CD4-positive, alpha-beta T cell treated with Interleukin-15 for 1 hour (primary cell): ENCODE measurements at places on chromosomes 11 and 22.

DNA sequence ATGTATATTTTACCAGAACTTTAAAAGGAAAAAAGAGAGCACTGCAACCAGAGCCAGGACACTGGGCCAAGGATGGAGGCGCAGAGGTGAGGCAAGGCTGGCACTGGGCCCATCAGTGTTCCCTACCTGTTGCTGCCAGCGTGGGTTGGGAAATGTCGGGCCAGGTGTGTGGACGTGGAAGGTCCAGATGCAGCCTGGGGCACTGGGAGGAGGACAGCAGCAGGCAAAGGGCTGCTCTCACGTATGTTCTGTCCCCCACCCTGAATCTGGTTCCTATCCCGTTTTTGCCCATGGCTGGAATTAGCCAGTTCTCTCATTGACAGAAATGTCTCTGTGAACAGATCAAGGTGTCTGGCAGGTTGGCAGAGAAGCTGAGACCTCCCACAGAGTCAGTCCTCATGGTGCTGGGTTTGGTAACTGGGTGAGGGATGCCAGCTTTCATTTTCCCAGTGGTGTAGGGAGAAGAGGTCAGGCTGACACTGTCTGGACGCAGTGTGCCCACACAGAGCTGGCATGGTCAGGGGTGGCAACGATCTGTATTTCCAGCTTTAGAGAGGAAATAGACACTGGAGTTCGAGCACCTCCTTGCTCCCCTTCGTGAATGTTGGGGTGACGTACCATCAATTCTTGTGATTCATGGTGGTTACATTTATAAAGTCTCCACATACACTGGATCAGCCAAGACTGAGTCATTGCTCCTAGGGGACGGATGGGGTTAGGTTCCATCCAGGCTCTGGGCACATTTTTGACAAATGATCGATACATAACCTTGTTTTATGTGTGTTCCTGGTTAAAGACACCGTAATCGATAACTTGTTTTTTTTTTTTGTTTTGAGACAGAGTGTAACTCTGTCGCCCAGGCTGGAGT lies 4.3 kb upstream of the PNPLA3 start:
- no peak for DNase-seq

- DNase-seq = no peak
Observed at GRCh38 chr11:65851811-65852507, 6.0 kb downstream of the CFL1 start.

- no peak for DNase-seq
Observed at GRCh38 chr11:2133241-2134021, 5.8 kb downstream of the IGF2 start.

GRCh38 chr11:112178936-112179335 lies 3.6 kb downstream of the BCO2 start:
- DNase-seq = no peak

DNA sequence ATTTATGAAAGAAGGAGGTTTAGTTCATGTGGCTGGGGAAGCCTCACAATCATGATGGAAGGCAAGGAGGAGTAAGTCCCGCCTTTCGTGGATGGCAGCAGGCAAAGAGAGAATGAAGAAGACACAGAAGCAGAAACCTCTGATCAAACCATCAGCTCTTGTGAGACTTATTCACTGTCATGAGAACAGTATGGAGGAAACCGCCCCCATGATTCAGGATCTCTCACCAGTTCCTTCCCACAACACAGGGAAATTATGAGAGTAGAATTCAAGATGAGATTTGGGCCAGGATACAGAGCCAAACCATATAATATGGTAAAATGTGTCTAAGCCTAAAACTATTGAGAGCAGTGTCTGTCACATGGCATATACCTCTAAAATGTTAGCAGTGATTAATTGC lies 503.8 kb upstream of the CCDC179 start:
- DNase-seq = no peak

DNA sequence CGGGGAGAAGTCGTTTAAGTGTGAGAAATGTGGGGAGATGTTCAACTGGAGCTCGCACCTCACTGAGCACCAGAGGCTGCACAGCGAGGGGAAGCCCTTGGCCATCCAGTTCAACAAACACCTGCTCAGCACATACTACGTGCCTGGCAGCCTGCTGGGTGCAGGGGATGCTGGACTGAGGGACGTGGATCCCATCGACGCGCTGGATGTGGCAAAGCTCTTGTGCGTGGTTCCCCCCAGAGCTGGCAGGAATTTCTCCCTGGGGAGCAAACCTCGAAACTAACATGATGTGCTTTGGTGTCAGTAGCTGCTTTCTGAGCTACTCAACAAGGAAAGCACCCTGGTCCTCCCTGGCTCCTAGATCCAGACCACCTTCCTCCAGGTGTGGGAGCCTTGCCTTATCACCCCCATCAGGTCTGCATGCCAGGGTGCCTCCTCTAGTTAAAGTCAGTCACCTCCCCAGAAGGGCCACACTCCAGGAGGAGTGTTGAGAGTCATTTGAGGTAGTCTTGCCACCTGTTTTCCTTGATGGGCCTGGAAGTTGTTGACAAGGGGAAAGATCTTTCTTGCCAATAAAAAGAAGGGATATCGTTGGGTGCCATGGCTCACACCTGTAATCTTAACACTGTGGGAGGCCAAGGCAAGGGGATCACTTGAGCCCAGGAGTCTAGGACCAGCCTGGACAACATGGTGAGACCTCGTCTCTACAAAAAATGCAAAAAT lies 12.9 kb downstream of the ZNF74 start:
- no peak for DNase-seq

GRCh38 chr11:2667940-2668339 lies 31.9 kb downstream of the KCNQ1OT1 start:
- no peak for DNase-seq

DNA sequence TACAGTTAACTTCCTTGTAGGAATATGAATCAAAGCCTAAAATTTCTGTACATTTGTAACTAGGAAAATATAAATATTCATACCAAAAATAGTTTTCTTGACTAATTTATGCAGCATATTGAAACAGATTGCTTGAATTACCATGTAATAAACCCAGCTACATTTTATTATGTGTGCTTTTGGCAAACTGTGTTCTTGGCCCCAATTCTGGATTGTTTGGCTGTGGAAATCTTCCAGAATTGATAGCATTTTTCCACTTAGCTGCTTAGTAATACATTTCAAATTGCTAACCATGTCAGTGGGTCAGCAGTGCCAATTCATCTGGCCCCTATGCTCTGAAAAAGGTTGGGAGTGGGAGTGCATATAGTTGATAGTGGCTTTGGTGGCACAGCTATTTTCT lies 32.3 kb downstream of the PDHX start:
- DNase-seq = no peak

- no peak for DNase-seq
Observed at GRCh38 chr11:47184711-47185304, 1.4 kb downstream of the PACSIN3 start.

DNA sequence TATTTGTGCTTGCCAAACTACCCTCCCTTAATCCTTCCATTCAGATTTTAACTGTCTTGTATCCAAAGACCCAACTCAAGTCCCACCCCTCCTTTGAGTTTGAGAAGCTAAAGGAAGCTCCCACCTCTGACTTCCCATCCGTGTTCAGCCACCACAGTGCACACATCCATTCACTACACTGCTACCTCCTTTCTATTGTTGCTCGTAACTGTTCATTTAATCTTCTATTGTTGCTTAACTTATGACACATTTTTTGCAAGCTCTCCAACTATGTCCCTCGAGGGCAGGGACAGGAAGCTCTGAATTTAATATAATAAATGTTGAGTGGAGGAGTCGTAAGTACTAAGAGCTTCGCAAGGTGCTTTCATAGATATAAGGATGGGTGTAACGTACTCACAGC lies 10.4 kb downstream of the LARGE1 start:
- DNase-seq = no peak

- no peak for DNase-seq
Observed at GRCh38 chr11:129846508-129847335, 31.1 kb downstream of the TMEM45B start.

DNA sequence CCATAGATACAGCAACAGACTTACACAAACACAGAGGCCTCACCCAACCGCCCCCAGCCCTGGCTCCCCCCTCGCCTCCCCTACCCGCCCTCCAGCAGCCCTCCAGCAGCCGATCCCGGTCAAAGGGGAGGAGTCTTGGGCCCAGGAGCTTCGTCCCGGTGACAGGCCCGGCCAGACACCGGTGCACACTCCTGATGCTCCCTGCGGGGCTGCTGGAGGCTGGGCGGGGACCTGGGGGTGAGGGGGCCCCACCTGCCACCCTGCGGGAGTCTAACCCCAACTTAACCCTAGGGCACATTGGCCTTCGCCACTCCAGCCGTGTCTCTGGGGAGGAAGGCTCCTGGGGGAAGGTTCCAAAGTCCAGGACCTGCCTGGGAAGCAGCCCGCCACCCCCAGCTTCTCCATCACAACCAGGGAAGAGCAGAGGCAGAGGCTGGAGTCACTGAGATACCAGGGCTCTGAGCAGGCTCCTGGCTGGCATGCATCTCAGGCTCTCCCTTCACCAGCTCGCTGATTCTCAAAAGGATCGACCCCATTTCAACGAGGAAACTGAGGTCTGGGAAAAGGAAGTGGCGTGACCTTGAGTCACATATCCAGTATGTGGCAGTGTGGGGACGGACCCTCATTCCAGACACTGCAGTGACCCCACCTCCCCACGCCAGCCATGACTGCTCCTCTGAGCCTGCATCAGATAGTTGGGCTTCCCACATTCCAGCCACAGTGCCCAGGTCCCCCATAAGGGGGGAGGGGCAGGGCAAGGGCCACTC lies 14.4 kb downstream of the BCL9L start:
- no peak for DNase-seq

DNA sequence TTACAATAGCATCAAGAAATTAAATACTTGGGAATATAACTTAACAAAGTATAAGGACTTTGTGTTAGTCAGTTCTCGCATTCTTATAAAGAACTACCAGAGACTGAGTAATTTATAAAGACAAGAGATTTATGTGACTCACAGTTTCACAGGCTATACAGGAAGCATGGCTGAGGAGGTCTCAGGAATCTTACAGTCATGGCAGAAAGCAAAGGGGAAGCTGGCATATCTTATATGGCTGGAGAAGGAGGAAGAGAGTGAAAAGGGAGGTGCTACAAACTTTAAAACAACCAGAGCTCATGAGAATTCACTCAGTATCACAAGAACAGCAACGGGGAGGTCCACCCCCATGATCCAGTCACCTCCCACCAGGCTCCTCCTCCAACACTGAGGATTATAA lies 32.0 kb upstream of the CCDC134 start:
- peak; percentile 38 for DNase-seq

DNA sequence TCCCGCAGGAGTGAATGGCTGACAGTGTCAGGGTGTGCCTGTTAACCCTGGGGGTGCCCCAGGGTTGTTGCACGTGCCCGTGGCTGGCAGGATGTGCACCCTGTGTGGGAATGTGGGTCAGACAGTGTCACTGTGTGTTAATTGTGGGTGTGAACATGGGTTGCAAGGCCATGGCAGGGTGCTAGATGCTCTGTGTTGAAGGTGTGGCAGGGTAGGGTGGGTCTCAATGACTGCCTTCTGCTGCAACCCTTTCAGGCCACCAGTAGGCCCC lies 8.3 kb downstream of the RIN1 start:
- peak; percentile 59 for DNase-seq

DNA sequence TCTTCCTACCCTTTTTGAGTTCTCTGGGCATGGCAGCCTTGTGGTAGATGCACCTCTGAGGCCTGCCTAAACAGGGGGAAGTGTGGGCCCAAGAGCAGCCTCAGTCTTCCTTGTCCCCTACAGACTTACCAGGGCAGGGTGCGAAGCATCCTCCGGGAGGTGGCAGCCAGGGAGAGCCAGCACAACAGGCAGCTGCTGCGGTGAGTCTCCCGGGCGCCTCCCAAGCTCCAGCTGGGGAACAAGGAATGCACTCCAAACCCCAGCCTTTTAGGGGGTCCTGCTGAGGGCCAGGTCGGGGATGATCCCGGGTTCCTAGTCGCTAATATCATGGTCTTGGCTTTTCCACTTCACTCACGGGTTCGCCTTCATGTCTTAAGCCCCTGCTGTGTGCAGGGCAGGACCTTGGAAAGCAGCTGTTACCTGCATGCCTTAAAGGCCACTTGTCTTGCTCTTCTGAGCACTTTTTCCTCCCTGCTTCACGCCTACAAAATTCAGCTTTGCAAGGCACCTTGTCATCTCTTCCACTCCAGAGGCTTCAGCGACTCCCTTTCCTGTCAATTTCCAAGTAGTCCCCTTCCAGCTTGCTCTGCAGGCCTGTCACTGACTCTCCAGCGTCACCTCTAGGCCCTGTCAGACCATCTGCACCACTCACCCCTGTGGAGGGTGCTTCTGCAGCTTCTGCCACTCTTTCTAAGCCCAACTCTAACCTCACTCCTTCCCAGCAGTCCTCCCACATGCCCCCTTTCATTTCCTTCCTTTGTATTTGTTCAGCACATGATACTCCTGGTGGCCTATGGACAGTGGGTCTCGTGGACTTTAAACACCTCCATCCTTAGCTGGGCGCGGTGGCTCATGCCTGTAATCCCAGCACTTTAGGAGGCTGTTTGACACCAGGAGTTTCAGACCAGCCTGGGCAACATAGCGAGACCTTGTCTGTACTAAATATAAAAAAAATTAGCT lies 57.0 kb downstream of the PISD start:
- DNase-seq = no peak

DNA sequence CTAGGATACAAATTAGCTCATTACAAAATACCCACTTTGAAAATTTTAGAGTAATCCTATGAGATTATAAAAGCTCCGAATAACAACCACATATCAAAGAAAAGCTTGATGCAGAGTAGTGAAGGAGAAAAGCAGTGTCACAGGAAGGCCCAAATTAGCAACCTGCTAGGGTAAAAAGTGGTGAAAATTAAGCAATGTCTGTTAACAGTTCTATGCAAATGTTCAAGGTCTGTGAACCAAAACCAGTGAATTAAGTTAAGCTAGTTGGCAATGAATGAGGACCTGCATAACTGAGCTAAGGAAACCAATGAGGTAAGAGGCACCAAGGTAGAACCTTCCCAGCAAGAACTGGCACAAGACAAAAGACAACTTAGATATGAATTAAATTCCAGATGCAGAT lies 29.6 kb downstream of the PRDM10 start:
- no peak for DNase-seq

- no peak for DNase-seq
Observed at GRCh38 chr22:19527321-19527721, 3.1 kb upstream of the CLDN5 start.

GRCh38 chr11:117096201-117096991 lies 1.8 kb downstream of the SIK3 start:
- DNase-seq = peak; percentile 70

DNA sequence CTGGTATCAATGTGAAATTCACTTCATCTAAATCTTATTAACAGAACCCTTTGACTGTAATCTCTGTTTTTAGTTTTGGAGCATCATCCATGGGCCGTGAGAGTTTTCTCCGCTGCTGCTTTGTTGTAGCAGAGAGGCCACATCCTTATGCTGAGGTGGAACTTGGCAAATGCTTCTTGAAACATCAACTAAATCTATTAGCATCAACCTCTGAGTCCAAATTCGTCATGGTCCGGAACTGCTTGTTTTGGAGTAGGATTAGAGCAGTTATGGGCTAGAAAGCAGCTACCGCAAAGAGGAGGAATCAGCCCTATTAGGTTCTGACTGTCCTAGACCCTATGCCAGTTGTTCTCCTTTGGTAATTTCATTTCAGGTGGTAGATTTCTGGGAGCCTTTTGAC lies 117.7 kb downstream of the PGR start:
- DNase-seq = no peak

- no peak for DNase-seq
Observed at GRCh38 chr22:23101524-23101923, 31.2 kb downstream of the GNAZ start.
